ENCODE measurements at places on chromosomes 12 and 14. TPM values are rescaled to one million over a fixed set of nuclear protein-coding genes. Genes with fewer than 3 reads are reported as not detected.

The ZDHHC22 gene
- 0.60 TPM for total RNA-seq

The HRK gene
- total RNA-seq, result 0.37 TPM

The ALX1 gene
- 11.0 TPM for total RNA-seq

The TMEM179 gene
- 0.58 TPM for total RNA-seq

DNA sequence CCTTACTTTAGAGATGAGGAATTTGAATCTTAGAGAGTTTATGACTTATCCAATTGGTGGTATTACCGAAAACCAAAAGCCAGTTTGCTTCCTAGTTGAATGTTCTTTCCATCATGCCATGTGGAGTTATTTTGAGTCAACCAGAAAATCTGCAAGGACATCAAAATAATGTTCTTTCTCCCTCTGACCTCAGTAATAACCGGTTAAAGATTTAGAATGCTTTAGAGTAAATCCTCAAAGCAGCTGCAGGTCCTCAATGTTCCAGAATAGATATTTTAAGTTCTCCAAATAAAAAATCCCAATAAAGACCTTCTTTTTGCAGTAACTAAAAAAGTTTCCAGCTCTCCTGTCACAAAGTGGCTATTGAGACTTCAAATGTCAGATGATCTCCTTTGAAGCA lies 396.6 kb downstream of the ADAMTS20 start:
- H3K4me3 ChIP-seq, result no peak overlapping the region
- H3K27me3 ChIP-seq, result no peaks in the 10 kb centered on the region
- no peak for DNase-seq
- no peak overlapping the region for H3K27ac ChIP-seq

GRCh38 chr12:108312073-108312659 lies 26.9 kb downstream of the CMKLR1 start:
- no peak for DNase-seq
- H3K27me3 ChIP-seq, result peaks cover 5% of the 10 kb centered on the region
- H3K4me3 ChIP-seq, result no peak overlapping the region

DNA sequence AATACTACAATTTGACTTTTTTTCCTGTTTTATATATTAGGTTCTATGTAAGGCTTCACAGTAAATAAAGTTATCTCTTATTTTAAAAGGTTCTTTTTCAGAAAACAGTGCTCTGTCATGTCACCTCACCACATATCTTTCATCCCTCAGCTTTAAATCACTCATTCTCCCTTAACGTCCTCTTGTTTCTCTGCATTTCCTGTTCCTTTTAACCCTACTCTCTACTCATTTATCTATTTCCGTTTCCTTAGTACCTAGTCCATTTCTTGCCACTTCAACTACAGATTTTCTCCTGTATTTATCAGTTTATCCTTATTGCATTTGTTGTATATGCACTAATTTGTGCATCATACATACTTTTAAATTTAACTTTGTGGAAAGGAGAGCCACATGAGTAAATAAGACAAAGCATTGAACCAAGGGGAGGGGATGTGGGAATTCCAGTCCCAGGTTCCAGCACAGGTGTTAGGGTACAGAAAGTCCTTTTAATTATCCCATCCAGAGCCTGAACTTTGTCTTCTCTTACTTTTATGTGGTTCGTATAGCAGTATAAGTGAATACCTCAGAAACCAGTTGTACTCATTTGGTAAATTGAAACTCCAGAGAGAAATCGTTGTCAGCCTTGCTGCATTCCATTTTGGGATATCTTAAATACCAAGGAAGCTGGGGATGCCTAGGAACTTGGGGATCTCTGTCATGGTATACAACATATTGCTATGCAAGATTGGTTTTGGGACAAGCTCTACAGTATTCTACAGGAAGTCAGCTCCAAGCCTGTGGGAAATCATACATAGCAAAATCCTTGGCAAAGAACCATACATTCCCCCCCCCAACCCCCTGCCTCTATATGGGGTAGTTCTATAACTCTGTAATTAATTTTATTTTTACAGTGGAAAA lies 120.5 kb downstream of the DIP2B start:
- H3K36me3 ChIP-seq, result no peaks in the 10 kb centered on the region
- H3K27ac ChIP-seq, result peak overlapping the region; percentile 78
- no peaks in the 10 kb centered on the region for H3K27me3 ChIP-seq
- peaks cover 70% of the 10 kb centered on the region for H3K4me1 ChIP-seq

DNA sequence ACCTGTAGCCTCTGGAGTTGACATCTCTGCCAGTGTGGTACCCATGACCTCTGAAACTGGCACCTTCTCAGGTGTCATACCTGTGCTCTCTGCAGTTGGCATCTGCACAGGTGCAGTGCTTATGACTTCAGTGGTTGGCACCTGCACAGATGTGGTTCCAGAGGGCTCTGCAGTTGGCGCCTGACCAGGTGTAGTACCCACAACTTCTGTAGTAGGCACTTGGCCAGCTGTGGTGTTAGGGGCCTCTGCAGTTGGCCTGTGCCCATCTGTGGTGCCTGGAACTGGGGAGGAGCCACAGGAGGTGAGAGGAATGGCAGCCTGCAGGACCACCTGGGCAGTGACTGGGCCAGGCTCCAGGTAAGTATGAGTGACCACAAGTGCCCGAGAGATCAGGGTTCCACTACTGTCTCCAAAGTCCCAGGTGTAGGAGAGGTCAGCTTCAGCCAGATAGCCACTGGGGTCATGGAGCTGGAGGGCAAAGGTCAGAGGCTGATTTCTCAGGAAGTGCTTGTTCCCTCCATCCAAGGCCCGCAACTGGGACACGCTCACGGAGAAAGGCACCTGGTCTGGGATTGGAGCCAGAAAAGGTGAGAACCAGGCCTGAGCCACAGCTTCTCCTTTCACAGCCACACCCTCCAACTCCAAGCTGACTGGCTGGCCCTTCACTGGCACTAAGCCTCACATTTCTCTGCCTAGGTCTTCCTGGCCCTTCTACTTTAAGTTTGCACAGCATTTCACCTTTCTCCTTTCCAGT lies 8.6 kb downstream of the PMEL start:
- DNase-seq, result no peak
- H3K27ac ChIP-seq, result no peak overlapping the region
- H3K4me1 ChIP-seq, result no peaks in the 10 kb centered on the region
- no peaks in the 10 kb centered on the region for H3K27me3 ChIP-seq
- H3K4me3 ChIP-seq, result no peak overlapping the region

DNA sequence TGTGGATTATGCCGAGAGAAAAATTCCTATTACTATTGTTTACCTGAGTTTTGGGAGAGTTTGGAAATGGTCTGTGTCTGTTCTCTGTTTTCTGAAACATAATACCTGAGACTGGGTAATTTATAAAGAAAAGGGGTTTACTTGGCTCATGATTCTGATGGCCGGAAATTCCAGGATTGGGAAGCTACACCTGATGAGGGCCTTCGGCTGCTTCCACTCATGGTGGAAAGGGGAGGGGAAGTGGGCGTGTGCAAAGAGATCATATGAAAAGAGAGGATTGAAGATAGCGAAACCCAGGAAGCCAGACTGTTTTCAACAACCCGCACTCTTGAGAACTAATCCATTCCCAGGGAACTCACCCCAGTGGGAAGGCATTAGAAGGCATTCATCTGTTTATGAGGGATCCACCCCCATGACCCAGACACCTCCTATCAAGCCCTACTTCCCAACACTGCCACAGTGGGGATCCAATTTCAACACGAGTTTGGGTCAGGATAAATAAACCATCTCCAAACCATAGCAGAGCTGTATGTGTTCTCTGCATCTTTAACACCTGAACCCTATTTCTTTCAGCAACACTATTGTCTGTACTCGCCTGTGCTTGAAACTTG lies 51.1 kb downstream of the APAF1 start:
- H3K27me3 ChIP-seq, result no peaks in the 10 kb centered on the region
- no peaks in the 10 kb centered on the region for H3K36me3 ChIP-seq
- no peak overlapping the region for H3K4me3 ChIP-seq

DNA sequence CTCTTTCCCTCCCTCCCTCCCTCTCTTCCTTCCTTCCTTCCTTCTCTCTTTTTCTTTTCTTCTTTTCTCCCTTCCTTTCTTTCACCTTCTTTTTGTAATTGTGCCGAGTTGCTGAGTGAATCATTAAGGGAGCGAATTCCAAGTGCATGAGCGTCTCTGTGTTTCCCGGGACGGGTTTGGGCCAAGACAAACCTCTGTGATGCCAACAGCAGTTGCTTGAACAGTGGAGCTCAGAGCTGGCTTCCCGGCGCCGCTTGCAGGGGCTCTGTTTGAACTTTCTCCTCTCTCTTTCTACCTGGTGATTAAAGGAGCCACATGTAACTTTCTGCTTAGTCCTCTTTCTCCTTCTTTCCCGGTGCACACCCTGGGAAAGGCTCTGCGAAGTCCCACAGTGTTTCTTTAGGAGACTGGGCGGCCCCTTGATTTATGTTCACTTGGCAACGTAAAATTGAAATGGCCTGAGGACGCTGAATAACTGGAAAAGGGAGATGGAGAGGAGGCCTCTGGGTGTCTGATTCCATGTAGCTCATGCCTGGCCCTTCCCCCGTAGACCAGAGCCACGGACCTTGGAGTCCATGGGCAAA lies 33.7 kb upstream of the MAP1LC3B2 start:
- H3K4me1 ChIP-seq, result peaks cover 44% of the 10 kb centered on the region
- H3K4me3 ChIP-seq, result no peak overlapping the region
- no peaks in the 10 kb centered on the region for H3K27me3 ChIP-seq
- no peak overlapping the region for H3K27ac ChIP-seq

DNA sequence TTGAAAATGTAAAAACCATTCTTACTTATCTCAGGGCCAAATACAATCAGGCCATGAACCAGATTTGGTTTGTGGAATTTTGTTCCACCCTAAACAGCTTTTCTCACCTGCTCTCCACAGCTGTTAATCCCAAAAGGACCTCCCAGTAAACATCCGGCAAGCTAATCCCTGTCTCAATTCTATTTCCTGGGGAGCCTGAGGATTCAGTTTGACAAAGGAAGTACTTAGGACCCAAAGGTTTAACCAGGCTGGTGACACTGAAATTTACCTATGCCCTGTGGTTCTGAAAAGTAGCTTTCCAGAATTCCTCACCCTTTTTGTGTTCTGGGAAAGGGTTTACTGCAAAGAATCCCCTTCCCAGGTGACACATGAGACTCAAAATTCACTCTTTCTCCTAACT lies 15.0 kb downstream of the CAPZA3 start:
- no peak for DNase-seq
- no peak overlapping the region for H3K4me3 ChIP-seq
- H3K27me3 ChIP-seq, result no peaks in the 10 kb centered on the region
- H3K36me3 ChIP-seq, result no peaks in the 10 kb centered on the region
- no peaks in the 10 kb centered on the region for H3K4me1 ChIP-seq
- no peak overlapping the region for H3K27ac ChIP-seq

- no peak for DNase-seq
- no peak overlapping the region for H3K4me3 ChIP-seq
- no peaks in the 10 kb centered on the region for H3K4me1 ChIP-seq
- H3K27me3 ChIP-seq, result no peaks in the 10 kb centered on the region
- H3K36me3 ChIP-seq, result no peaks in the 10 kb centered on the region
These were observed 317.6 kb downstream of the SOX5 start for GRCh38 chr12:23631786-23632377.

GRCh38 chr12:48779869-48780268 lies 9.0 kb downstream of the ADCY6 start:
- H3K27me3 ChIP-seq, result no peaks in the 10 kb centered on the region
- H3K27ac ChIP-seq, result peak overlapping the region; percentile 16
- H3K4me3 ChIP-seq, result no peak overlapping the region
- H3K36me3 ChIP-seq, result no peaks in the 10 kb centered on the region
- DNase-seq, result peak; percentile 50
- H3K4me1 ChIP-seq, result peaks cover 10% of the 10 kb centered on the region

- peaks cover 9% of the 10 kb centered on the region for H3K4me1 ChIP-seq
- H3K27me3 ChIP-seq, result no peaks in the 10 kb centered on the region
- peak overlapping the region; percentile 84 for H3K4me3 ChIP-seq
- no peak for DNase-seq
These were observed 1.3 kb downstream of the MARS1 start for GRCh38 chr12:57489157-57489641.

GRCh38 chr12:124538194-124539082 lies 29.0 kb downstream of the NCOR2 start:
- H3K4me3 ChIP-seq, result no peak overlapping the region
- no peak for DNase-seq
- H3K4me1 ChIP-seq, result peaks cover 51% of the 10 kb centered on the region
- peak overlapping the region; percentile 61 for H3K27ac ChIP-seq

DNA sequence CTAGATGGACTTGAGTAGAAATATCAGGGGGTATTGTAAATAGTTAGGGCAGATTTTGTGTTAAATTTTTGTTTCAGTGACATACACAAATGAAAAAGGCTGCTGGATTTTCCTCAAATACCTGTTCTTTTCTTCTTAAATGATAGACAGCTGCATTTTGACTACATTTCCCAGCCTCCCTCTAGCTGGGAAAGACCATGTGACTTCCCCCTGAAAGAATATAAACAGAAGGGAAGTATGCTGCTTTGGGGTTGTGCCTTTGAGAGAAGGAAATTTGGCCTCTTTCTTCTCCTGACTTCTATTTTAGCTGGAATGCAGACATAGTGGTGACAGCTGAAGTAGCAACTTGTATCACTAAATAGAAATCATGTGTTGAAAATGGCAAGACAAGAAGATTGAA lies 476.1 kb upstream of the SYT1 start:
- no peak for DNase-seq
- H3K27ac ChIP-seq, result no peak overlapping the region
- H3K4me1 ChIP-seq, result peaks cover 4% of the 10 kb centered on the region
- H3K36me3 ChIP-seq, result no peaks in the 10 kb centered on the region
- H3K27me3 ChIP-seq, result no peaks in the 10 kb centered on the region

- no peaks in the 10 kb centered on the region for H3K36me3 ChIP-seq
- no peak for DNase-seq
- no peaks in the 10 kb centered on the region for H3K27me3 ChIP-seq
- H3K4me3 ChIP-seq, result no peak overlapping the region
- no peaks in the 10 kb centered on the region for H3K4me1 ChIP-seq
These were observed 1.8 kb downstream of the STAC3 start for GRCh38 chr12:57248934-57249742.

DNA sequence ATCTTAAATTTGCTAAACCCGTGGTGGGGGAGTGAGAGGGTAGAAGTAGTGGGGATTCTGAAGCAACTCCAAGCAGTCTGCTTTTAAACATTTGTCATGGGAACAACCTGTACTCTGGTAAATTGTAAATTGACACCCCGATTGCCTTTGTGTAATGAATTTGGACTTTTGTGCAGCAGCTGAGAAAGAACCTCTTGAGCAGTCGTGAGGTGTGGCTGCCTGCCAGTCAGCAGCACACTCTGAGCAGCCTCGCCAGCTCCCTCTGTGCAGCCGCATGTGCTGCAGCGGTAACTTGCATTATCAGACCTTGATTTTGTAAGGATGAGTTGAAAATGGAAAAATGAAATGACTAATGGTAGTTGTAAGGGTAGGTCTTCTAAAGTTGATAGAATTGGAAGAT lies 74.3 kb downstream of the SUSD6 start:
- no peak overlapping the region for H3K4me3 ChIP-seq
- H3K27ac ChIP-seq, result no peak overlapping the region
- H3K36me3 ChIP-seq, result no peaks in the 10 kb centered on the region
- no peaks in the 10 kb centered on the region for H3K4me1 ChIP-seq

Measured in A673 (cell line).